ENCODE measurements at places on chromosomes 3 and 15.

- DNase-seq, result peak; percentile 53
These were observed 99.2 kb upstream of the TRPM1 start for GRCh38 chr15:31200735-31201151.

- DNase-seq, result no peak
These were observed 217.8 kb downstream of the CHST2 start for GRCh38 chr3:143337387-143337786.

DNA sequence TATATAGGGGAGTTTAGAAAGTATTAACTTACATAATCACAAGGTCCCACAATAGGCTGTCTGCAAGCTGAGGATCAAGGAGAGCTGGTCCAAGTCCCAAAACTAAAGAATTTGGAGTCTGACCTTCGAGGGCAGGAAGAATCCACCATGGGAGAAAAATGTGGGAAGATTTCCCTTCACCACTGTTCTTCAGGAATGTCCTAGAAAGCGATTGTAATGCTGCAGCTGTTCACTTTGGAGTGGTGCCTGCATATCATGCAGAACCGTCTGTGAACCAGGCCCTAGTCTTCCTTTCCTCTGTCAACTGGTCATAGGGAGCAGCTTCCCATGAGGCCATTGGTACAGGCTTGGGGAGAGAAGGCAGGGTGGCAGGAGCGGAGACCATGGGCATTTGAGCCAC, 497.9 kb upstream of the ARPP21 start:
- DNase-seq, result no peak

- DNase-seq, result peak; percentile 11
These were observed 61.4 kb upstream of the COL8A1 start for GRCh38 chr3:99576904-99577559.

GRCh38 chr15:25780479-25781255, 82.5 kb downstream of the ATP10A start:
- DNase-seq, result no peak

DNA sequence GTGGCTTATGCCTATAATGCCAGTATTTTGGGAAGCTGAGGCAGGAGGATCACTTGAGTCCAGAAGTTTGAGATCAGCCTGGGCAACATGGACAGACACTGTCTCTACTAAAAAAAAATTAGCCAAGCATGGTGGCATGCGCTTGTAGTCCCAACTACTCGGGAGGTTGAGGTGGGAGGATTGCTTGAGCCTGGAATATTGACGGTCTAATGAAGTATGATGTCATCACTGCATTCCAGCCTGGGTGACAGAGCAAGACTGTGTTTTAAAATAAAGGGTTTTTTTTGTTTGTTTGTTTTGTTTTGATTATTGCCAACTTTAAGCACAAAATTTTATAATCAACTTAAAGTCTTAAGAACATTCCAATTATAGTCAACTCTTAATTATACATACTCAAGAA, 6.8 kb downstream of the PLSCR1 start:
- DNase-seq, result no peak

- no peak for DNase-seq
These were observed 174.0 kb upstream of the WNT5A start for GRCh38 chr3:55661141-55661540.

- no peak for DNase-seq
These were observed 129.8 kb upstream of the GBE1 start for GRCh38 chr3:81891055-81891895.

DNA sequence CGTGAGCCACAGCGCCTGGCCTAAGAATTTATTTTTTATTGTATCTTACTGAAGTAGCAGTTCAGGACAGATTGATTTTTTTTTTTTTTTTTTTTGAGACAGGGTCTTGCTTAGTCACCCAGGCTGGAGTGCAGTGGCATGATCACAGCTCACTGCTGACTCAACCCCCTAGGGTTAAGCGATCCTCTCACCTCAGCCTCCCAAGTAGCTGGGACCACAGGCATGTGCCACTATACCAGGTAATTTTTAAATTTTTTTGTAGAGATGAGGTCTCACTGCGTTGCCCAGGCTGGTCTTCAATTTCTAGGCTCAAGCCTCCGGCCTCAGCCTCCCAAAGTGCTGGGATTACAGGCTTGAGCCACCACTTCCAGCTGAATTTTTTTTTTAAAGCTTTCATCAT, 99.8 kb upstream of the HERC1 start:
- DNase-seq, result no peak

DNA sequence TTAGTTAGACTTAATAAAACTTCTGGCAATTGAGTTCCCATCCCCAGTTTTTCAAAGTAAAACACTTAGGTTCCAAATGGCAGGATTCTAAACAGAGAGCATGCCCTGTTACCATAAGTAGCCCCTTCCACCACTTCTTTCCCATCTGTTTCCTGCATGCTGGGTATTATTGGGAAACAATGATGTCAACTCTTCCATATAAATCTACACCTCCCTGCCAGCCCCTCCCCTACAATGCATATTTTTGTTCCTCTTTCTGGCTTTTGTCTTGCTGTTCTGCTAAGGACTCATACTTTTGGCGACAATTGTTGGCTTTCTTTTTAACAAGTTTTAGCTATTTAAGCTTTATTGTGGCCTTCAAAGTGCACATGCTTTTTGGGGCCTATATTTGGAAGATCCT, 11.1 kb downstream of the ARHGAP31 start:
- no peak for DNase-seq

- no peak for DNase-seq
These were observed 293.2 kb downstream of the FGF12 start for GRCh38 chr3:192434186-192434585.

GRCh38 chr3:190301591-190301990, 20.7 kb downstream of the CLDN1 start:
- no peak for DNase-seq

DNA sequence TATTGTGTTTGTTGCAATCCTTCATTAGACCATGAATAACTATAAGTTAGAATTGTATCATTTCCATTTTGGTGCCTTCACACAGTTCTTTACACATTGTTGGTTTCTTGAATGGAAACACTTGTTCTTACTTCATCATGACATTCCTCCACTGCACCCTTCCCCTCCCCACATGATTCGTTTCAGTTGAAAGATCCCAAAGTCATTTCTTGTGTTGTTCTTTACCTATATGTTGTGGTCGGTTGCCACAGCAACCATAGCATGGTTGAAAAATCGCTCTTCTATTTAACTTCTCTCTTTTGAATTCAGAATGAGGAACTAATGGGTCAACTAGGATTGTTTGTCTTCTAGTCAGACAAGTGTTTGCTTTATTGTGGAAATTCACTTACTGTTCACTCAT, 103.3 kb downstream of the IL1RAP start:
- DNase-seq, result no peak

GRCh38 chr3:190706582-190706981, 155.9 kb downstream of the GMNC start:
- no peak for DNase-seq

DNA sequence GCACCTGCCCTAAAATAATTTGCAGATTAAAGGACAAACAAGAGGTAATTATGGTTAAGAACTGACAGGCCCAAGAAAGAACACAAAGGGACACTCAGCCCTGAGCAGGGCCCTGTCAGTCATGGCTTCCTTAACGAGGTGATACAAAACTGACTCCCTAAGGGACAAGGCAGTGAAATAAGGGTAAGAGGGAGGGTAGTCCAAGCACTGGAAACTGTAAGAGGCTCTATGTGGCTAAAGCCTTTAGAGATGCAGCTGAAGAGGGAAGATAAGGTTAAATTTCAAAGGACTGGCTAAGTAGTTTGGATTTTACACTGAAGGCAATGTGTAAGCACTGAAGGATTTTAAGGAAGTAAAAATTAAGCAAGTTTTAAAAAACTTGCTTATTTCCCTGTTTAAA, 3.9 kb downstream of the ATR start:
- DNase-seq, result no peak

- DNase-seq, result no peak
These were observed 71.2 kb downstream of the FAM43A start for GRCh38 chr3:194756791-194757325.

GRCh38 chr15:70025413-70026296, 72.1 kb downstream of the TLE3 start:
- DNase-seq, result no peak

GRCh38 chr3:107739227-107739626, 216.5 kb downstream of the BBX start:
- DNase-seq, result no peak

DNA sequence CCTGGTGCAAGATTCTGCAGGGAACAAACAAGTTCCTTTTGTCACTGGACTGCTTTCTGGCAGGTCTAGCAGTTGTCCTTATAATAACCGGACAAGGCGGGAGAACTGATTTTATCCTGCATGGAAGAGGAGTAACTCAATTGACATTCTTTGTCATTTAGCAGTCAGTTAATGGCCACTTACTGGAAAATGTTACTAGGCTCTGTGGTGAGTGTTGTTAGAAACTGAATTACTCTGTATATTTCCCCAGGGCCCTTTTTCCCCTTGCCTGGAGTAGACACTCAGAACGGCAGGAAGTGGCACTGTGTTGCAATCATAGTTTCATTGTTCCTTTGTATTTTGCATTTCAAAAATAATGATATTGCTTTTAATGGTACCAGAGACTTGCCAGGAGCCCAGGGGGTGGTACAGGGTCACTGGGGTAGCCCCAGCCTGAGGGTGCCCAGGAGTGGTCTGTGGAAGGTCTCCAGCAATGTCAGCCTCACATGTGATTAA, 318.6 kb upstream of the LRRFIP2 start:
- DNase-seq, result peak; percentile 2

DNA sequence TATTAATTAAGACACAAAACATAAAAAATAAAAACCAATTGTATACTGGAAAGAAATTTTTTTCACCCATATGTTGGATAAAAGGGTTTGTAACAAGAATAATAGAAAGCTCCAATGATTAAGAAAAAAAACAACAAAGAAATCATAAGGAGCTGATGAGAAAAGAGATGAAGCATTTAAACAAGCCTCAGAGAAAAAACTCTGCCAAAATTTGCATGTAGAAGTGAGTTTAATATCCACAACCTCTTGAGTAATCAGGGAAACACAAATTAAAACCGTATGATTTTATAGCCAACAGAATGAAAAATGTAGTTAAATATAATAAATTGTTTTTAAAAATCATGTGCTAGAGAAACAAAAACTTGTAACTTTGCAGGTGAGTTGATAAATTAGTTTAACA, 192.9 kb downstream of the BCHE start:
- DNase-seq, result no peak

GRCh38 chr15:73573572-73573971, 59.6 kb downstream of the NPTN start:
- peak; percentile 83 for DNase-seq

DNA sequence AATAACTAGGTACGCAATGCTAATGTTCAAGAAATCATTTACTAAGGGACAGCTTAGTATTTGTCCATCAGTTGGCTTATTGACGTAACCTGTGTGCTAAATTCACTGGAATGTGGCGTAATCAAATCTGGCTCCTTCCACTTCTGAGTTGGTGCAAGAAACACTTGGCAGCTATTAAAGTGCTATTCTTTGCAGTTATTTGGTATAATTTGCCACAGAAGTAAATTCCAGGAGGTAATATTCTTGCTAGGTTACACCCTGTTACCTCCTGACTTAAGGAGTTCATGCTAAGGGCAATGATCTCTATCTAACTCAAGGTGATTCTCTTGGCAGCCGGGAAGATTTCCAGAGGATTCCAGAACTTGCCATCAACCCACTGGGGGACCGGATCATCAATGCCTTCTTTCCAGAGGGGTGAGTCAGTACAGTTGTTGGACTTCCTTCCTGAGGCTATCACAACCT, 25.5 kb downstream of the CHP1 start:
- DNase-seq, result no peak

GRCh38 chr3:5822843-5823242, 635.3 kb downstream of the EDEM1 start:
- no peak for DNase-seq

DNA sequence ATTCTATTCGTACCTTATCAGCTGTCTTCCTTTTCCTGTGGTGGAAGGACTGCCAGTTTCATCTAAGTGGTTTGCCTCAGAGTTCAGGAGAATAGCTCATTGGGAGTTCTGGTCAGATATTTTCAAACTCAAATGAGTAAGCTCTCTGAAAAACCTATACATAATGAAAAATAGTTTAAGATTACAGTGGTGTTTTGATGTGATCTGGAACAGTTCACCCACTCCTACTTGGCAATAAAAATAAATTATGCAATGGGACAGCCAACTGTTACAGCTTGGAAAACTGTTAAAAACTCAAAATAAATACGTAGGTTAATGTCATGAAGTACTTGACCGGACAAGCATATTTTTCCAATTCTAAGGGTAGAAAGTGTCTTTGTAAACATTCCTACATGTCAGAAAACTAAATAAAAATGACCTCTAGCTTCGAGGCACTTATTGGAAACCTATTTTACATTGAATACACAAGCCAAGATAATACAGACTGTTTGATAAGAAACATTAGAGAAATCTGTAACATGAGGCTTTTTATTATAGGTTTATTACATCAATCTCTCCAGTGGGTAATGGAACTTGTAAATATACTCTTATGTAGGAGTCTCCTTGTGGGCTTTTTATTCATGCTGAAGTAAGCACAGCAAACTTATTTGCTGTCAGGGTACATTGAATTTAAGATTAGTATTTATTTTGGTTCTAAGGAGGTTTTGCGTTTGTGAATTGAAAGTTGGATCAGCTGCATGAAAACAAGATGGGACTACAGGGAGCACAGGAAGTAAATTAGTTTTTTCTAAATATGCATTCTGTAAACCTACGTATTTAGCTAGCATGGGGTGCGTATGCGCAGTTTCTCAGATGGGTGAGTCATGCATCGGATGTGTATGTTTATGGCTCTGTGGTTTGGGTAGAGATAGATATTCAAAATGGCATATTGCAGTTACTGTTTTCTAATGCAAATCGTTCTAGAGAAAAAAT, 453.1 kb downstream of the IL5RA start:
- DNase-seq, result no peak

- DNase-seq, result no peak
These were observed 174.5 kb downstream of the FNDC3B start for GRCh38 chr3:172213904-172214303.

- DNase-seq, result no peak
These were observed 985.4 kb downstream of the PLOD2 start for GRCh38 chr3:145175626-145176025.

DNA sequence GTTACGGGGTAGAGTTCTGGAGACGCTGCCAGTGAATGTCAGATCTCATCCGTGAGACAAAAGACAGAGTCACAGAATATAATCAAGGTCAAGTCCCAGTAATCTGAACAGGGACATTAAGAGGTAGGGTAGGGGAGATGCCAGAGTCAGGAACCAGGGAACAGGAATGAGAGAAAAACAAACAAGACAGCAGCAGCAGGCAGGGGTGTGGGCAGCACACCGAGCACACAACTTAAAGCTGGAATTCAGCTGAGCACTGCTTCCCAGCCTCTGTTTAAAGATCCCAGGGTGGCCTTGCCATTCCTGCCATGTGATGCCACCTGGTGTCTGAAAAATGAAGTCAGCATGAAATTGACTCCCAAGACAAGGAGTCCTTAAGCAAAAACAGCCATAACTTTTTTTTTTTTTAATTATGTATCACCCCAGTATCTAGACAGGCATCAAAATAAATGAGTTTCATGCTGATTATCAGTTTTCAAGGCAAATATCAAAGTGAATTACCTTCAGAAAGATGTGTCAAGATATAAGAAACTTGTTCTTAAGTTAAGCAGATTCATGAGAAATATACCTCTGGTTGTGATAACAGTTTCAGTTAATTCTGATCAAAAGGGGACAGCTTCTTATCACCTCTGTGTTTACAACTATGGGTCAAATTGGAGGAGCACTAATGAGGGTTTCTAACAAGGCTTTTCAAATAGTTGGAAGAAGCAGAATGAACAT, 203.7 kb downstream of the SLC9A9 start:
- DNase-seq, result peak; percentile 84

- DNase-seq, result no peak
These were observed 371.7 kb upstream of the RGMA start for GRCh38 chr15:93460717-93461116.

GRCh38 chr3:165204445-165204844, 8.3 kb upstream of the SLITRK3 start:
- no peak for DNase-seq

- no peak for DNase-seq
These were observed 3.6 kb upstream of the EEFSEC start for GRCh38 chr3:128149650-128150049.
